ENCODE measurements at places on chromosomes 2 and 18. TPM values are rescaled to one million over a fixed set of nuclear protein-coding genes. Genes with fewer than 3 reads are reported as not detected.

GRCh38 chr2:174183076-174183475 is 65.3 kb downstream of the OLA1 start:
- no peaks in the 10 kb centered on the region for H3K36me3 ChIP-seq
- DNase-seq, result no peak
- no peak overlapping the region for H3K27ac ChIP-seq
- no peak overlapping the region for H3K4me3 ChIP-seq
- H3K27me3 ChIP-seq, result no peaks in the 10 kb centered on the region
- no peaks in the 10 kb centered on the region for H3K4me1 ChIP-seq

- H3K36me3 ChIP-seq, result no peaks in the 10 kb centered on the region
- H3K4me3 ChIP-seq, result no peak overlapping the region
- no peaks in the 10 kb centered on the region for H3K4me1 ChIP-seq
- no peaks in the 10 kb centered on the region for H3K27me3 ChIP-seq
Observed at GRCh38 chr18:44654573-44654972, 26.1 kb upstream of the SETBP1 start.

Gene KCNK3
- 7.8 TPM for total RNA-seq

- no peak overlapping the region for H3K27ac ChIP-seq
- DNase-seq, result no peak
- no peak overlapping the region for H3K4me3 ChIP-seq
- H3K36me3 ChIP-seq, result no peaks in the 10 kb centered on the region
- H3K4me1 ChIP-seq, result no peaks in the 10 kb centered on the region
Observed at GRCh38 chr2:70503896-70504295, 49.7 kb downstream of the TGFA start.

- H3K27ac ChIP-seq, result no peak overlapping the region
- no peaks in the 10 kb centered on the region for H3K4me1 ChIP-seq
- no peak for DNase-seq
- no peaks in the 10 kb centered on the region for H3K27me3 ChIP-seq
- no peaks in the 10 kb centered on the region for H3K36me3 ChIP-seq
Observed at GRCh38 chr18:37540424-37541138, 25.0 kb downstream of the CELF4 start.

- no peaks in the 10 kb centered on the region for H3K27me3 ChIP-seq
- no peak for DNase-seq
- H3K27ac ChIP-seq, result no peak overlapping the region
- H3K4me3 ChIP-seq, result no peak overlapping the region
Observed at GRCh38 chr2:108932736-108933332, 56.2 kb downstream of the EDAR start.

Gene GPAT2
- not detected for total RNA-seq

- H3K4me3 ChIP-seq, result no peak overlapping the region
- no peak overlapping the region for H3K27ac ChIP-seq
- no peak for DNase-seq
- no peaks in the 10 kb centered on the region for H3K27me3 ChIP-seq
Observed at GRCh38 chr2:161814008-161814660, 189.9 kb downstream of the SLC4A10 start.

GRCh38 chr2:48292393-48292792 is 237.6 kb upstream of the STON1 start:
- no peaks in the 10 kb centered on the region for H3K4me1 ChIP-seq
- no peaks in the 10 kb centered on the region for H3K27me3 ChIP-seq
- H3K27ac ChIP-seq, result no peak overlapping the region
- no peaks in the 10 kb centered on the region for H3K36me3 ChIP-seq
- no peak for DNase-seq

DNA sequence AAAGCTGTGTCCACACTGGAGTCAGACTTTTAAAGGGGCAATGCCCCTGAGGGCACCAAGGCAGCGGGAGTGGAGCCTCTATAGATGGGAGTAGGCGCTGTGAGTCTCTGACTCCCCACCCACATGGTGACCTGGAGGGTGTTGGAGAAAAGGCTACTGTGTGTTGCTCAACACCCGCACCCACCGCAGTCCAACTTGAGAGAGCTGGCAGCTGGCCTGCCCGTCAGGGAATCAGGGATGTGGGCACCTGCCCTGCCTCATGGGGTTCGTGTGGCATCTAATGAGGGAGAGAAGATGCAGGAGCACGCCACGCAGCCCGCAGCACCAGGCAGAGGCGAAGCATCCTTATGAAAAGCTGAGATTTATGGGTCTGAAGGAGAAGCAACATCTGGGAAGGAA is 84.2 kb downstream of the KLHL29 start:
- H3K4me3 ChIP-seq, result no peak overlapping the region
- H3K36me3 ChIP-seq, result no peaks in the 10 kb centered on the region
- H3K27ac ChIP-seq, result no peak overlapping the region
- DNase-seq, result no peak

Gene CD28
- total RNA-seq, result 1.5 TPM

Gene FAM110C
- total RNA-seq, result 13.2 TPM

GRCh38 chr2:63008838-63009237 is 41.8 kb upstream of the OTX1 start:
- no peak for DNase-seq
- H3K27me3 ChIP-seq, result no peaks in the 10 kb centered on the region
- no peak overlapping the region for H3K4me3 ChIP-seq
- no peak overlapping the region for H3K27ac ChIP-seq

Gene DNAJC5G
- total RNA-seq, result not detected

- no peaks in the 10 kb centered on the region for H3K36me3 ChIP-seq
- no peak overlapping the region for H3K4me3 ChIP-seq
- no peak overlapping the region for H3K27ac ChIP-seq
Observed at GRCh38 chr2:147515213-147515612, 329.6 kb upstream of the ACVR2A start.
